ENCODE measurements at places on chromosomes 13 and 19.

- no peak for DNase-seq
Measured at GRCh38 chr13:110797230-110797877, 83.9 kb downstream of the ING1 start.

DNA sequence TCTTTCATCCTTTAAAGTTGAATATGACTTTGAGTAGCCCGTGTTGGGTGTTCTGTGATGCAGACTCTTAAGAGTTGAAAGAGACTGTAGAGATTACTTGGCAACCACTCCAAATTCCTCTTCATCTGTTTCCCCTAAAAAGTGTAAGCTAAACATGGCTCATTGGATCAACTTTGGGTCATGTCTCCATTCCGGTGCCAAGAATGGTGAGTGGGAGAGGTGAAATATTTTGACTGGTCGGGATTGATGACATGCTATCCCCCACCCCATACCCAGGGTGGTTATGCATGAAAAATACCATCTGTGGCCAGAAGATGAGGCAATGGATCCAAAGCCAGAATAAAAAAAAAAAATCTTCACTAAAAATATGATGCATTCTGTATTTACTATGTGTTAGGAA is 281.3 kb upstream of the SOX21 start:
- DNase-seq = no peak

DNA sequence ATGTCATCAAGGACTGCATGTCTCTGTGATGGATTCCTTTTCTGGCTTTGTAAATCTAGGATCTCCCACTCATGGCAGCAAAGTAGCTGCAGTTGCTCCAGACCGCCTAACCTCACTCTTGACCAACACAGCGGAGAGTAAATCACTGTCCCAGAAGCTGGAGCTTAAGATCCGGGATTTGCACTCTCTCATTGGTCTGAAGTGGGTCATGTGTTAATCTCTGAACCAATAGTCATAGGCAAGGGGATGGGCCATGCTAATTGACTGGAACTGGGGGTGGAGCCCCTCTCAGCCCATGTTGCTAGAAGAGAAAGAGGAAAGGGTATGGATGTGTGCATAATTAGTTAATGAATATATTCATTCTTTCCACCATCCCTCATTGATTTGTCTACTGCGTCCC is 34.0 kb downstream of the VAV1 start:
- DNase-seq = no peak

GRCh38 chr13:40311356-40312101 is 354.9 kb downstream of the FOXO1 start:
- DNase-seq = no peak

DNA sequence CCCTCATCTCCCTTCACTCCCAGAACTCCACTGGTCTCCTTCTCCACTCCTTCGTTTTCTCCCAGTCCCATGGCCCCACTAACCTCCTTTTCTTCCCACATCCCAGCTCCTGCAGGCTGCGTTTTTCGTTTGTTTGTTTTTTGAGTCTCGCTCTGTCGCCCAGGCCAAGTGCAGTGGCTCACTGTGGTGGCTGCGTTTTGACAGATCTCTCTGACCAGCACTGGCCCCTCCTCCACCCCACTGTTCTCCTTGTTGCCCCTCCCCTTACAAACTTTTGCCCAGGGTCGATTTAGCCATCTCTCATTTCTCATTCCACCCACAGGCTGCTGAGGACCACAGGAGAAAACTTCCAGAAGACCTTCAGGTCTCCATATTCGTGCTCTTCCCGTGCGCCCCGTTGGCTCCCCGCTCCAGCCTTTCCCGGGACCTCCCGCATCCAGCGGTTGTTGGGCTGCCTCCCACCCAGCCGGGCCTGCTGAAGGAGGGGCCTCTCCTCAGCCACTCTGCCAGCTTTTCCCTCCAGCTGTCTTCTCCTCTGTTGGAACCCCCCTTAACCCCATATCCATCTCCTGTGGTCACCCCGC is 40.6 kb upstream of the GJB6 start:
- no peak for DNase-seq

DNA sequence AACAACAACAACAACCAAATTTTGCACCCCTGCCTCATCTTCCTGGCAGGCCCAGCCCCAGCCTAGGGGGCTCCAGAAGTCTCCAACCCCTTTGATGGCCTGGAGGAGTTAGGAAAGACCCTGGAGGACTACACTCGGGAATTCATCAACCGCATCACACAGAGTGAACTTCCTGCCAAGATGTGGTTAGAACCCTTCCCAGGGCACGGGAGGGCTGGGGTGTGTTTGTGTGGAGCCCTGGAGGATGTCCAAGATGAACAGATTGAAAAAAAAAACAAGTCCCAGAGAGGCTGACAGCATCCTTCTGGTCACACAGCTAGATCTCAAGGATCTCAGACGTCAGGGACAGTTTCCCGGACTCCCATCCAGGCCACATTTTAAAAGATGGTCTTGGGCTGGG is 13.3 kb downstream of the APOC1 start:
- no peak for DNase-seq

- no peak for DNase-seq
Measured at GRCh38 chr19:633786-634639, 676 bp upstream of the POLRMT start.

DNA sequence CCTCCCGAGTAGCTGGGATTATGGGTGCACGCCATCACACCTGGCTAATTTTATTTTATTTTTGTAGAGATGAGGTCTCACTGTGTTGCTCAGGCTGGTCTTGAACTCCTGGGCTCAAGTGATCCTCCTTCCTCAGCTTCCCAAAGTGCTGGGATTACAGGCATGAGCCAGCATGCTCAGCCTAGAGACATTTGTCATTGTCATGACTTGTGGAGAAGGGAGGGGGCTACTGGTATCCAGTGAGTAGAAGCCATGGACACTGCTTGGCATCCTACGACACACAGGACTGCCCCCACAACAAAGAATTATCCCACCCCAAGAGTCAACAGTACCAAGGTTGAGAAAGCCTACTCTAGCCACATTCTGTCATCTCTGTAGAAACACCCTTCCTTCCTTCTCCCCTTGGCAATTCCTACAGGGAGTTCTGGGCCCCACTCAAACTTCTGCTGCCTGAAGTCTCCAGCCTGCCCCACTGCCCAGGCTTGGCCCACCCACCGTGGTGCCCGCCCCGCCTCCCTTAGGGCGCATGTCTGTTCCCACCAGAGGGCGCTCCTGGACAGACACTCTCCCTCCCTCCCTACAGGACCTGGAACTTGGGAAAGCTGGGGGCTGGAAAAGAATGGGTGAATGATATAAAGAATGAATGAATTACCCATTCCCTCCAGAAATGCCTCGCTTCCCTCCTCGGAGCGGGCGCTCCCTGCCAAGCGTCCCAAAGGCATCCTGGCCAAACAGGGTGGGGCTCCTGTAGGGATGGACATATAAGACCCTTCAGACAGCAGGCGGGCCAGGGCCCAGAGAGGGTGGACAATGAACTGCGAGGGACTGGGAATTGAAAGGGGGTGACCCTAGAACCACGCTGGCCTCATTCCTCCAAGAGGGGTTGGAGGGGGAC is 5.5 kb upstream of the EMP3 start:
- DNase-seq = peak; percentile 78

DNA sequence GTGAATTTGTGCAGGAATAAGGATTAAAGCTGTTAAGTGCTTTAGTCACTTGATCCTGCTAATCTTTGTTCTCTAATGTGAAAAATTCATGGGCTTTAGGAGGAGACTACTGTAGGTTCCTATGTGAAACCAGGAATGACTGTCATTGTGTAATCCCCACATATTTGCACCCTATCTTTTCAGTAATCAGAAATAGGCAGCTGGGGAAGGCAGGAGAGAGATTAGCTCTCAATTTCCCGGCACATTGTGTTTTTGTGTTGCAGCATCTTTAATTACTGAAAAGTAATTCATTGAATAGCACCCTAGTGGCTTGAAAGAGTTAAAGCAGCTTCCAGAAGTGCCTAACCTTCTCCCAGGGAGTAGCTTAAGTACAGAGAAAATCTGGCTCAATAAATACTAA is 282.9 kb downstream of the OLFM4 start:
- DNase-seq = no peak

- DNase-seq = no peak
Measured at GRCh38 chr13:24187185-24187584, 26.7 kb downstream of the SPATA13 start.

DNA sequence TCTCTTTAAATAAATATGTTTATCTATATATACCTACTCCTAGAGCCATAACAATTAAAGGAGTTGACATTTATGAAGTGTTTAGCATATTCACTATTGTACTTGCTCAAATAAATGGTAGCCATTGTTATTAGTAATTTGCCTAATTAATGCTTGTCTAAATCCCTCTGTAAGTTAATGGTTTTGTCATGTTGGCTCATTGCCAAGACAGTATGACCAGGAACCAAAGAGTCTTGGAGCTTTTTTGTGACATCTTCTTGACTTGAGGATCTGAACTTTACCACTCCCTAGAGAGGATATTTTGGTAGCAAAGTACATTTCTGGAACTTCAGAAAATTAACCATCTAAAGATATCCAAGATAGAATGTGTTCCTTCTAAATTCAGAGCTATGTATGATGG is 15.5 kb downstream of the FRY start:
- no peak for DNase-seq

DNA sequence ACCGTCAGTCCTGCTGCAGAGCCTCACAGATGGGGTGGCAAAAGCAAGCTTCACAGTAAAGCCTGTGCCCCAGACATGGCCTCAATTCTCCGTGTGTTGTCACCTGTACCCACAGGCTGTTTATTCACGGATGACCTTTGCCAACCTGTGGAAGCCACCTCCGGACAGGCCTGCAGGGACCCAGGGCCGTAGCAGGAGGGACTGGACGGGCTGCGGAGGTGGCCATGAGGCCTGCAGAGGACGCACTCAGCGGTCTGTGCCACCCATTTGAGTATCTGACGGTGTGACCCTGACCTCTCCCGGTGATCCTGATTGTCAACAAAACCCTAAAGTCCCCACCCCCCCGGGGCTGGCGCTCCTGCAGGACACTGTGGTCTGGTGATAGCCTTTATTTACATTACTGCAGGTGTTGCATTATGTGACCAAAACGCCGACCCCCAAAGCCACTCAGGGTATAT is 7.8 kb upstream of the KLF16 start:
- no peak for DNase-seq

DNA sequence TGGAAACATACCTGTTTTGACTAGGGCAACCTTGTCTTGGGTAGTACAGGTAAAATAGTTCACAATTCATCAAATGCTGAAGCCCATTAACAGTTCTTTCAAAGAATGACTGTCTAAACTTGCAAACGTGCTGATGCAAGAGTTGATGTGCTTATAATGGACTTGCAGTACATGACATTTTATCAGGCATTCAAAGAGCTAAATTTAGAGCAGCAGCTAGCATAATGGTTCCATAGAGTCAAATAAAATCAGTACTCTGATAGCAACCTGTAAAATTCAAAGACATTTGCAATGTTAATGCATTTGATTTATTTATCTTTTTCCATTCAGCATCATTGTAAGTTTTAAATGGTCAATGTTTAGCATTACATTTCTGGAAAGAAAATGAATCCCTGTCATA is 979.7 kb upstream of the SLC10A2 start:
- DNase-seq = no peak

GRCh38 chr13:88112526-88112925 is 441.4 kb downstream of the SLITRK5 start:
- no peak for DNase-seq

DNA sequence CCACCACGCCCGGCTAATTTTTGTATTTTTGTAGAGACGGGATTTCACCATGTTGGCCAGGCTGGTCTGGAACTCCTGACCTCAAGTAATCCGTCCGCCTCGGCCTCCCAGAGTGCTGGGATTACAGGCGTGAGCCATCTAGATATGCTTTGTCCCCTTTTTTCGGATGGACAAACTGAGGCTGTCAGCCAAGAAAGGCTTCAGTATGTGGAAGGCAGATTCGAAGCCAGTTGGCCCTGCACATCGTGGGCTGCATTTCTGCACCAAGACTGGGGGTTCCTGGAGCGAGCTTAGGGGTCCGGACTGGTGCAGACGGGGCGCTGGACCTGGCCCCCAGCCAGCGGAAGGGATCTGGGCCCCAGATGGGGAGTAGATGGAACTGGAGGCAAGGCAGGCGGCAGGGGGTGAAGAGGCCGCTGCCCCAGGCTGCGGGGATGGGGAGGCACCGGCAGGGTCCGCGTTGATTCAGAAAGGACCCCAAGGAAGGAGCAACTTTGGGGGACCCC is 9.7 kb upstream of the JUND start:
- no peak for DNase-seq

- no peak for DNase-seq
Measured at GRCh38 chr13:102913914-102914313, 68.1 kb downstream of the ERCC5 start.

DNA sequence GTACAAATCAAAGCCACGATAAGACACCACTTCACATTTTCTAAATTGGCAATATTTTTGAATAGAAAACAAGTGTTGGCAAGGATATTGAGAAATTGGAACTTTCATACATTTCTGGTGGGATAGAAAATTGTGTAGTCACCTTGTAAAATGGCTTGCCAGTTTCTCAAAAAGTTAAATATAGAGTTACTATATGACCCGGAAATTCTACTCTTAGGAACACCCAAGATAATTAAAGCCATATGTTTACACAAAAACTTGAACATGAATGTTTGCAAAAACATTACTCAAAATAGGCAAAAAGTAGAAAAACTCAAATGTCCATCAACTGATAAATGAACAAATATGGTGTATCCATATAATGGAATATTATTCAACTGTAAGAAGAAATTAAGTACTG is 552.5 kb downstream of the TBC1D4 start:
- no peak for DNase-seq

DNA sequence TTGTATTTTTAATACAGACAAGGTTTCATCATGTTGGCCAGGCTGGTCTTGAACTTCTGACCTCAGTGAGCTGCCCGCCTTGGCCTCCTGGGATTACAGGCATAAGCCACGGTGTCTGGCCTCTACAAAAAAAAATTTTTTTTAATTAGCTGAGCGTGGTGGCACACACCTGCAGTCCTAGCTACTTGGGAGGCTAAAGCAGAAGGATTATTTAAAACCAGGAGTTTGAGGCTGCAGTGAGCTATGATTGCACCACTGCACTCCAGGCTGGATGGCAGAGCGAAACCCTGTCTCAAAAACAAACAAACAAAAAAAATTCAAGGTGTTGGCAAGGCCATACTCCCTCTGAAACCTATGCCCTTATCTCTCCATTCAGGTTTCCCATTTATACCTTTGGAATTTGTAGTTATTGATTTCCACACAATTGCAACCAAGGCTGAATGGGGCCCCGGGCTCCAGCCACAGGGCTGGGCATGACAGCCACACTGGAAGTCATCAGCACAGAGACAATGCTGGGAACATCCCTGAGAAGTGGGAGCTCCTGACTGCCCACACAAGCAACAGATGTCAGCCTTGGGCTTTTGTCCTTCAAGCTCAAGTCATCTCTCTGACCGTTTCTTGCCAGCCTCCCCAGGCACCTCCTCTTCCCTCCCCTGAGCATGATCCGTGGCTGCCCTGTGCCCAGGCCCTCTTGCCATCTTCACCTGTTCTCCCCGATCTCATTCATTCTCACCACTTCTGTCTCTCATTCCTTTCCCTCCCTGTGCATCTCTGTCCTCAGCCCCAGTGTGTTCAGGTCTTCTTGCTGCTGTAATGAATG is 27.2 kb upstream of the CALM3 start:
- DNase-seq = no peak

- no peak for DNase-seq
Measured at GRCh38 chr19:11279505-11280236, 16.3 kb upstream of the TSPAN16 start.

Measured in lower leg skin (tissue), 4 donors.